ENCODE measurements at places on chromosomes 11 and 22.

- DNase-seq: no peak
Observed at GRCh38 chr11:64538501-64538951, 52.5 kb upstream of the SLC22A12 start.

DNA sequence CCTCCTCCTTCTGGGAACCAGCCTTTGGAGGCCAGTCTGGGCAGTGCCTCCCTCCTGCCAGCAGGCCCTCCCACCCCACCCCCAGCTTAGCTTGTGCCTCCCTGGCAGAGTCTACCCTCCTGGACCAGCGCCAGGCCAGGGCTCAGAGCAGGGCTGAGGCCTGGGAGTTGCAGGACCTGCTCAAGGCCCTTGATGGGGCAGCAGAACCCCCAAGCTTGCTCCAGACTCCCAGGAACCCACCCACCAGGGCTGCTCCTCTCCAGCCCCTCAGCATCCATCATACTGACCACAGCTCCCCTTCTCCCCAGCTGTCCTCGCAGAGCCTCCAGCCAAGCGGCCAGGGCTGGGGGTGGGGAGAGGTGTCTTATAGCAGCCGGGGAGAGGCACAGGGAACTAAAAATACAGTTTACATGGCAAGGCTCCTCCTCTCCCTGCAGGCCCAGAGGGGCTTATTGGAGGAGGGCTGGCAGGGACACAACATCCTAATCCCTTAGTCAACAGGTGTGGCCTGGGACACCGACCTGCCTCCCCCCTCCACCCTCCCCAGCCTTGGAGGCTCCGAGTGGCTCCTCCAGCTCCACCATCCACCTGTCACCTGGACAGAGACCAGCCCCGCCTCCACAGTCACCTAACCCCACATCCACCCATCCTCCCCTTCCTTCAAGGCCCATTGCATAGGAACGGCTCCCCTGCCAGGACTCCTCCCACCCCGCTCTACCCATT is 5.2 kb upstream of the MB start:
- no peak for DNase-seq

GRCh38 chr11:8709777-8710176 is 27.2 kb downstream of the RPL27A start:
- DNase-seq: no peak

GRCh38 chr11:123166071-123166559 is 28.9 kb downstream of the CLMP start:
- DNase-seq: peak; percentile 64

DNA sequence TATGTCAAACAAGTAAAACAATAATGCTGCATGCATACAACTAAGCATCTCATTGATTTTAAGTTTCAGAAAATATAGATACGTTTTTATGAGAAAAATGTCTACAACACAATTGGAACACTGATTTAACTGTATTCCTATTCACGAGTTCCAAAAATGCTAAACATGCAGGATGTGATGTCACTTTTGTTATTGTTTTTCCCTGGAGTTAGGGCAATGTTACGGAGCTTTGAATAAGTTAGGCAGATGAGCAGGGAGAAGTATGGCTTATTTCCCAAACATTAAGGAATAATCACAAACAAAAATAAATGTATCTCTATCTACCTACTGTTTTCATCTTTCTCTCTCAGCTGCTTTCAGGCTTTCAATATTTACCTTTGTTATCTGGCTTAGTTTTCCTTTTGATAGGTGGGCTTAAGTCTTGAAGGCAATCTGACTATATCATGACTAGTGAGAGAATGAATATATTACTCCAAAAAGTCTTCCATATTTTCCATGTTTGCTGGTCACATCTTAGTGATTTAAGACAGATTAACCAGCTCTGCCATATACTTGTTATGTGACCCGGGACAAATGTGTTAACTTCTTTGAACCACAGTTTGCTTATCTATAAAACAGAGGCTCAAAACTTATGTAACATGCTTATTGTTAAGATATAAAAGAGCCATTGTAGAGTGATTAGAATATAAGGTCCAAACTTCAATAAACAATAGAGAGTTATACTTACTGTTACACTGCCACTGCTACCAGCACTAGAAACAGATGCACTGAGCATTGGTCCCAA is 854.4 kb upstream of the CCDC90B start:
- no peak for DNase-seq

- no peak for DNase-seq
Observed at GRCh38 chr11:100434821-100435641, 252.1 kb upstream of the ARHGAP42 start.

DNA sequence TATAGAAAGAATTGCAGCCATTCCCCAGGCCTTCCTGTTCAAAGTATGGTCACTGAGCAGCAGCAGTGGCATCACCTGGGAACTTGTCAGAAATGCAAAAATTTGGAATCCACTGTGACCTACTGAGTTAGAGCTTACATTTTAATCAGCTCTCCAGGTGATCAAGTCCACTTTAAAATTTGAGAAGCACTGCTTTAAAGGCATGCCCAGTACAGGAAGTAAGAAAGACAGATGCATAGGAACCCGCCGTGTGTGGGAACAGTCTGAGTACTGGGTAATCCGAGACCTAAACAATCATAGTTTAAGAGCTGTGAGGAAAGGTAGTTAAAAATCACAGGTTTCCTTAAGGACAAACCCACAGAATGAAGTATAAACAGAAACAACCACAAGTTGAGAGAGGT is 462.4 kb downstream of the RAB38 start:
- DNase-seq: no peak

DNA sequence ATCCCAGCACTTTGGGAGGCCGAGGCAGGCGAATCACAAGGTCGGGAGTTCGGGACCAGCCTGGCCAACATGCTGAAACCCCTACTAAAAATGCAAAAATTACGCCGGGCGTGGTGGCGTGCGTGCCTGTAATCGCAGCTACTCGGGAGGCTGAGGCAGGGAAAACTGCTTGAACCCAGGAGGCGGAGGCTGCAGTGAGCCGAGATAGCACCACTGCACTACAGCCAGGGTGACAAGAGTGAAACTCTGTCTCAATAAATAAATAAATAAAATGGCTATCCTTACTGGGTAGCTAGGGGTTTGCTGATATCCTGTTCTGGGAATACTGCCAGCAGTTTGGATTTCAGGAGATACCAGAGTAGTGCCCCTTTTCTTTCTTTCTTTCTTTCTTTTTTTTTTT is 2.4 kb upstream of the RBM14 start:
- no peak for DNase-seq

DNA sequence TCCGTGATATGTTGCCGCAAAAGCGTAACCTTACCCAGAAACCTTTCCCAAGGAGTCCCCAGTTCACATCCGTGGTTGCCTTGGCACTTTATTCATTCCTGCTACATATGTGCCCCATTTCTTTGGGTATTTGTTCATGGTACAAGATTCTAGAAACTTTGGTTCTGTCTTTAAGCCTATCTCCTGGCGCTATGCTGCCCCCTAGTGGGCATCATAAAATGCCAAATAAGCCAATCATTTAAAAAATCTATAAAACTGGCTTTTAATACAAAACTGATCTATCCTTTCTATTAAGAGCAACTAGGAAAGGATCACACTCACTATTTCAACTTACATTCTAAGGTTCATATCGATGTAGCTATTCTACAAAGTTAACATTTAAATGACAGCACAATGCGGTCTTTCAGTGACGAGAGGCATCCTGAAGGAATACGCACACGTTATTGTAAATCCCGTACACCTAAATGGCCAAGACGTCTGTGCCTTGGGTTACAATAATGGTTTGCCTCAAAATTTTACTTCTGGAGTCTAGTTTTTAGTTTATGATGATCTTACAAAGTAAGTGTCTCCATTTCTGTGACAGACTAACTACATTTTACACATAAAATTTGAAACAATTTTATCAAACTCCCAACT is 16.2 kb downstream of the PIWIL3 start:
- DNase-seq: peak; percentile 23

DNA sequence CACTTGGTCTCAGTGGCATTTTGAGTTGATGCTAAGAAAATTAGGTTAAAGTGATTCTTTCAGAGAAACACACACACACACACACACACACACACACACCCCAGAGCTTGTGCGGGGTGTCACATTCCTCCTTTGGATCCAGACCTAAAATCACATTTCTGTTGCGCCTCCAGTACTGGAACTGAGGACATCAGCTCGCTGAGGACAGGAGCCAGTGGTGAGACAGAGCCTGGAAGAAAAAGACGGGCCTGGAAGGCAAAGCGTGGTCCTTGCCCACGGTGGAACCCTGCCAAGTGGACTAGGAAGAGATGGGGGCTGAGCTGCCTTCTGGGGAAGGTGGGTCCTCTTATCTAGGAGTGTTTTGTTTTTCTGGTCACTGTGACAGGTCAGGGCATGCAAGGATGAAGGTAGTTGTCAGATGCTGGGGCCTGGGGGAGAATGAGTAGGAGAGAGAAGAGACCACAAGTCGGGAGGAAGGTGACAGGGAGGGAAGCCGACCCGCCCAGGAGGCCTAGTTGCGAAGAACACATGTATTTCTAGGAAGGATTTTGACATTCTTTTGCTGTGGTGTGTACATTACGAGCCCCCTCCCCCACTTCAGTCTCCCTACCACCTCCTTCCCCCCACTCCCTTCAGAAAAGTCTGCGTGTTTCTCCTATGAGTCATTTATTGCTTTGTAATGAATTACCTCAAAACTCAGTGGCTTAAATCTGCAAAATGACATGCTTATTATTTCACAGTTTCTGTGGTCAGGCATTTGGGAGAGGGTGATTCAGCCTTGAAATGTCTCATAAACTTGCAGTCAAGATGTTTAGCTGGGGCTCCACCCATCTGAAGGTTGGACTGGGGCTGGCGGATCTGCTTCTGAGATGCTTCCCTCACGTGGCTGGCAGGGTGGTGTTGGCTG is 4.8 kb upstream of the ELFN2 start:
- peak; percentile 100 for DNase-seq

- DNase-seq: no peak
Observed at GRCh38 chr22:42074132-42074811, at the start of gene PHETA2. PHETA2 (plus strand) TSS chr22:42074248; CDS start chr22:42077294, 3,046 bp downstream.

DNA sequence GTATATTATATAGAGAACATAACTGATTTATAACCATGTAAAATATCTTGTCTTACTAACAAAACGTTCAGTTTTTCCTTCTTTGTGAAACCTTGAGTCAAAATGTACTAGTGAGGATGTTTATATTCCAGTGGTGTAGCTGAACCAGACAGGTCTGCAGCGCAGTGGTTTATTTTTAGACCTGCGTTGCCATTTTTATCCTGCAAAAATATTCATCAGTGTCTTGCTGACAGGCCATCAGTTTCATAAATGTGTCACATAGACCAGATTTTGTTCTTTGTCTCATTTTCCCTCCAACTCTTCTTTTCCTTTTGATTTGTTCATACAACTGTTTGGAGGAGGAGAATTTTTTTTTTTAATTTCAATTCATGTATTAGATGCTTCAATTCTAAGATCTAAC is 43.1 kb downstream of the HSD17B12 start:
- DNase-seq: no peak

DNA sequence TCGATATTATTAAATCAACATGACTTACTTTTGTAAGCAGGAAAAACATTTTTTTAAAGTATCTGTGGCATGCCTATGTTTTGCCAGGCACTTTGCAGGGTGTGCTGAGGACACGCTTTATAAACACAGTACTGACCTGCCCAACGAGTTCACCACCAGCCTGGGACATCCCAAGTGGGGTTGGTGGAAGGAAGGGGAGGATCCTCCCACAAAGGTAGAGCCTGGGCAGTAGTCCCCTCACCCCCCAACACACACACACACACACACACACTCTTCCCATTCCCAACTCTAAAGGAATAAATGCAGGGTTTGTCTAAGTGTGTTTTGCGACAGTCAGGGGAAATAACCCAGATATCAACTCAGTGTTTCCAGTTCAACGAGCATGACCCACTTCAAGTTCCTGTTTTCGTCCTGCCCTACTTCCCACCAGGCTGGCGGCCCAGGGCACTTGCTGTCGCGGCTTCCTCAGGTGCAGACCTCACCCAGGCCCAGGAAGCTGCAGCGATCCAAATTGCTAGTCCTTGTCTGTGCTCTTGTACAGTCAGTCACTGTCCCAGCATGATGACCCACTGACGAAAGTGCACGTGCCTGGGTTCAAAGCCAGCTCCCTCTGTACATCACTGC is 3.1 kb downstream of the CERK start:
- DNase-seq: no peak

- no peak for DNase-seq
Observed at GRCh38 chr22:37177221-37177620, 10.8 kb downstream of the C1QTNF6 start.

DNA sequence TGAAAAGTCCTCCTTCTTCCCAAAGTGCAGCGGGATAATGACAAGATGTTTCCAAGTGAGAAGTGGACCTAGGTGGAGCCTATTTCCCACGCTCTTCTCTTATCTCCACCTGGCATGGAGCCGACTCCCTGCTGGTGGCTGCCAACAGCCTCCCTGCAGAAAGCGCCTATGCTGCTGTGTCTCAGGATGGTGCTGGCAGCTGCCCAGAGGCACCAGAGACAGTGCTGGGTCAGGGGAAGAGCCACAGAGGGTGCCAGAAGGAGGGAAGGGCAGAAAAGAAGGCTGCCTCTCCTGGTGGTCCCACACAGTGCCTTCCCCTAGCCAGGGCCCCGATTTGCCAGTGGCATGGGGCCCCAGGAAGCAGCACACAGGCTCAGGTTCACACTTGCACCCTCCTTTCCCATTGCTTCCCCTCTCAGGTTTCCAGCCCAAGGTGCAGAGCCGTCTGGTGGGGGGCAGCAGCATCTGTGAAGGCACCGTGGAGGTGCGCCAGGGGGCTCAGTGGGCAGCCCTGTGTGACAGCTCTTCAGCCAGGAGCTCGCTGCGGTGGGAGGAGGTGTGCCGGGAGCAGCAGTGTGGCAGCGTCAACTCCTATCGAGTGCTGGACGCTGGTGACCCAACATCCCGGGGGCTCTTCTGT is 19.0 kb downstream of the CD5 start:
- DNase-seq: no peak

GRCh38 chr11:17839450-17839849 is 104.9 kb downstream of the KCNC1 start:
- DNase-seq: no peak

- no peak for DNase-seq
Observed at GRCh38 chr11:10990637-10991193, 132.9 kb upstream of the ZBED5 start.

- DNase-seq: no peak
Observed at GRCh38 chr22:47082505-47082904, 320.1 kb downstream of the TBC1D22A start.

DNA sequence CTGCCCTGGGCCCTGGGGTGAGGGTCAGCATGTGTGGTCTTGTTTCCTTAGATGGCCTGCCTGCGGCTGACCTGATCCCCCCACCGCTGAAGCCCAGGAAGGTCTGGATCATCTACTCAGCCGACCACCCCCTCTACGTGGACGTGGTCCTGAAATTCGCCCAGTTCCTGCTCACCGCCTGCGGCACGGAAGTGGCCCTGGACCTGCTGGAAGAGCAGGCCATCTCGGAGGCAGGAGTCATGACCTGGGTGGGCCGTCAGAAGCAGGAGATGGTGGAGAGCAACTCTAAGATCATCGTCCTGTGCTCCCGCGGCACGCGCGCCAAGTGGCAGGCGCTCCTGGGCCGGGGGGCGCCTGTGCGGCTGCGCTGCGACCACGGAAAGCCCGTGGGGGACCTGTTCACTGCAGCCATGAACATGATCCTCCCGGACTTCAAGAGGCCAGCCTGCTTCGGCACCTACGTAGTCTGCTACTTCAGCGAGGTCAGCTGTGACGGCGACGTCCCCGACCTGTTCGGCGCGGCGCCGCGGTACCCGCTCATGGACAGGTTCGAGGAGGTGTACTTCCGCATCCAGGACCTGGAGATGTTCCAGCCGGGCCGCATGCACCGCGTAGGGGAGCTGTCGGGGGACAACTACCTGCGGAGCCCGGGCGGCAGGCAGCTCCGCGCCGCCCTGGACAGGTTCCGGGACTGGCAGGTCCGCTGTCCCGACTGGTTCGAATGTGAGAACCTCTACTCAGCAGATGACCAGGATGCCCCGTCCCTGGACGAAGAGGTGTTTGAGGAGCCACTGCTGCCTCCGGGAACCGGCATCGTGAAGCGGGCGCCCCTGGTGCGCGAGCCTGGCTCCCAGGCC is 12.7 kb downstream of the TMEM121B start:
- no peak for DNase-seq
